HCT116 (cell line): ENCODE measurements at places on chromosomes 5 and 9.

DNA sequence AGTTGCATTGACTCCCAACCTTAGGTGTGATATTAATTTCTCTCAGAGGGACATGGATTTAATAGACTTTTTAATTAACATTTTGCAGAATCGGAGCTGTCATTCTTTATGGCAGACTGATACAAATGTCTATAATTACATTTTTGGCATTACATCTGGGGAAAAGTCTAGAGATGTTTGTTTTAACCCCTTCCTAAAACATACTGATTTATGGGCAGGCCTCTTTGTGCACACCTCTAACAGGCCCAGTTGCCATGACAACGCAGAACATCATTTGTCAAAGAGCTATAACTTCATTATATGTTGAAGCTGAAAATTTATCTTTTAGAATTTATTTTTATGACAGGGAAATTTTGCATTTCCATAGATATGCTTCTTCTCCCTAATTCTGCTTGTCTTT lies 158.5 kb downstream of the NTRK2 start:
- no peak for DNase-seq

GRCh38 chr5:75361310-75361709 lies 24.3 kb downstream of the HMGCR start:
- no peak for DNase-seq

GRCh38 chr9:127707766-127708165 lies 978 bp downstream of the CFAP157 start:
- DNase-seq: peak; percentile 43

GRCh38 chr9:127634021-127634420 lies 21.9 kb downstream of the STXBP1 start:
- peak; percentile 7 for DNase-seq

DNA sequence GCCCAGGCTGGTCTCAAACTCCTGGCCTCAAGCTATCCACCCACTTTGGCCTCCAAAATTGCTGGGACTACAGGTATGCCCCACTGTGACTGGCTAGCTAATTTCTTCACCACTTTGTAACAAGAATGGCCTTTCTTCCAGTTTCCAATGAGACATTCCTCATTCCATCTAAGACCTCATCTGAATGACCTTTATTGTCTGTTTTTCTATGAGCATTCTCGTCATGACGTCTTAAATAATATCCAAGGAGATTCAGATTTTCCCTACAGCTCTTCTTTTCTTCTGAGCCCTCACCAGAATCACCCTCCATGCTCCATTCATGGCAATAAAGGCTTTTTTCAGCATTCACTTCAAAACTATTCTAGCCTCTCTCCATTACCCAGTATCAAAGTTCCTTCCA lies 30.2 kb upstream of the STK32A start:
- no peak for DNase-seq

DNA sequence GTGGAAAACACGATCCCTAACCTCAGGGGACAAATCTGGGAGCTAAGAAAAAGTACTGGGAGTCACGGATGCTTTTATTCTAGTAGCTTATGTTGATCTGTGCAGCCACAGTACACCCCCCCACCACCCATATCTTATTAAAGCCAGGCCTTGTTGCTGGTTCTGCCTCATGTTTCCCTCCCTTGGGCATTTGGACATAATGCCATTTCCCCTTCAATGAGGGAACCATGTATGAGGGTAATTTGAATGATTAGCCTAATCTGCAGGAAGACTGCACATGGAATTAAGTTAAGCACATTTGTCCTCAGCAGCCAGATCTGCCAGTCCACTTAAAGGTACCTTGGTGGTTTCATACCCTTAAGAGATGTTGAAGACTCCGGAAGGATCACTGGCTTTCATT lies 102.0 kb downstream of the ARHGAP26 start:
- DNase-seq: no peak
